Effector CD4-positive, alpha-beta T cell (primary cell): ENCODE measurements at places on chromosomes 1 and 21.

GRCh38 chr21:35933466-35933865, 126.9 kb downstream of the SETD4 start:
- no peak for DNase-seq

DNA sequence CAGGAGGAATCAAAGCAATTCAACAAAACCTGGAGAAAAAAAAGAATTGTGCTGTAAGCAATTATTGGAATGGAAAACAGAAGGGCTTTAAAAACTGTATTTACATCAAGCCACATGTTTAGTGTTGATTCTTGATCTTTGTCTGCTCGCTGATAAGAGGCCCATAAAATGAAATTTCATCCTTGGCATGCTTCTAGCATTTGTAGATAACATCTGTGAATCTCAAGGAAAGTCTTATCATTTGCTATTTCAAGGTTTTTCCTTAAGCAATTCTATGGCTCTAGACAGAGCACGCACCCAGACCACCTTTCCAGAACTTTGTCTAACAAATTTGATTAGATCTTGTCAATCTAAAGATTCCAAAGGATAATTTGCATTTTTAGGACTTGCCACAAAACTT, 181.0 kb upstream of the FGGY start:
- no peak for DNase-seq

DNA sequence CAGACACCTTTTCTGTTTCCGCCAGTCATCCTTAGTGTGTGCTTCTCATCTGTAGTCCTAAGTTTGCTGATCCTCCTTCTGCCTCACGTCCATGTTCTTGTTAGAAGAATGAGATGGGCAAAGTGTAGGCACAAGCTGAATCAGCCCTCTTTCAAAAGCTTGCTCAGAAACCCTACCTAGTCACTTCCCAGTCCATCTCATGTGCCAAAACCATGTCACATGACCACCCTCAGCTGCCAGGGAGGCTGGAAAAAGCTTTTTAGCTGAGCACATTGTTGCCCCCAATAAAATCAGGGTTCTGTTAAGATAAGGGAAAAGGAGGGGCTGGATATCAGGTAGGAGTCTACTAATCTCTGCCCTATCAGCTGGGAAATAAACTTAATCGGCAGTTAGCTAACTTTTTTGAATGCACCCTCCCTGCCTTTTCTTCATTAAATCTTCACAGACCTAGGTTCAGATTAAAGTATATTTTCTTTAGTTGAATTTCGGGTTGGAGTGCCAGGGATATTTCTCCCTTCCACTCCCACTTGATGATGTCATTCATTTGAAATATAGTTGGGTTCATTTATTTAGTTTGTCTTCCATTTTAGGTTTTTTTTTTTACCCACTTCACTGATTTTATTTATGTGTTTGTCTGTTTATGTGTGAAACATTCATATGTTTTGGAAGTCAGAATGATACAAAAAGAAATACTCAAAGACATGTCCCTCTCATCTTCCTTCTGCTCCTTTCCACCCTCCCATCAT, 129.2 kb downstream of the ROR1 start:
- DNase-seq = no peak

DNA sequence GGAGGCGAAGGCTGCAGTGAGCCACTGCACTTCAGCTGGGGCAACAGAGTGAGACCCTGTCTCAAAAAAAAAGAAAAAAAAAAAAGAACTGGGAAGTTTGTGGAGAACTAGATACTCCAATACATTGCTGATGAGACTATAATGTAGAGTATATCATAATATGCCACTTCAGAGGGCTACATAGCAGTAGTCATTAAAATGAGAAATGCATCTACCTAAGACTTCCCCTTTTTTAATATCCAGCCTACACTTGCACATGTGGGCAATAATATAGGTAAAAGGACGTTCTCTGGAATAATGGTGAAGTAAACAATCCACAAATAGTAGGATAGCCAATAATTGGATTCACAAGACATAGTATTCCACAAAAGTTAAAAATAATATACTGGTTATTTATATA, 311.0 kb downstream of the HLX start:
- DNase-seq = no peak

DNA sequence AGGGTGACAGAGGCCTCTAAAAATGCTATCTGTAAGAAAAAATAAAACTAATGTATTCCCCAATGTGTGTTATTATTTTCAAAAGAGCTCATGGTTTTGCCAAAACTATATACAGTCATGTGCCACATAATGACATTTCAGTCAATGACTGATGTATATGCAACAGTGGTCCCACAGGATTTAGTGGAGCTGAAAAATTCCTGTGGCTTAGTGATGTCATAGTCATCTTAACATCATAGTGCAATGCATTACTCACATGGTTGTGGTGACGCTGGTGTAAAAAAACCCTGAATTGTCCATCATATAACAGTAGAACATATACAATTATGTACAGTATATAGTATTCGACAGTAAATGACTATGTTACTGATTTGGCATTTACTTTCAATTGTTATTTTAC, 172.4 kb downstream of the CACNA1E start:
- no peak for DNase-seq

DNA sequence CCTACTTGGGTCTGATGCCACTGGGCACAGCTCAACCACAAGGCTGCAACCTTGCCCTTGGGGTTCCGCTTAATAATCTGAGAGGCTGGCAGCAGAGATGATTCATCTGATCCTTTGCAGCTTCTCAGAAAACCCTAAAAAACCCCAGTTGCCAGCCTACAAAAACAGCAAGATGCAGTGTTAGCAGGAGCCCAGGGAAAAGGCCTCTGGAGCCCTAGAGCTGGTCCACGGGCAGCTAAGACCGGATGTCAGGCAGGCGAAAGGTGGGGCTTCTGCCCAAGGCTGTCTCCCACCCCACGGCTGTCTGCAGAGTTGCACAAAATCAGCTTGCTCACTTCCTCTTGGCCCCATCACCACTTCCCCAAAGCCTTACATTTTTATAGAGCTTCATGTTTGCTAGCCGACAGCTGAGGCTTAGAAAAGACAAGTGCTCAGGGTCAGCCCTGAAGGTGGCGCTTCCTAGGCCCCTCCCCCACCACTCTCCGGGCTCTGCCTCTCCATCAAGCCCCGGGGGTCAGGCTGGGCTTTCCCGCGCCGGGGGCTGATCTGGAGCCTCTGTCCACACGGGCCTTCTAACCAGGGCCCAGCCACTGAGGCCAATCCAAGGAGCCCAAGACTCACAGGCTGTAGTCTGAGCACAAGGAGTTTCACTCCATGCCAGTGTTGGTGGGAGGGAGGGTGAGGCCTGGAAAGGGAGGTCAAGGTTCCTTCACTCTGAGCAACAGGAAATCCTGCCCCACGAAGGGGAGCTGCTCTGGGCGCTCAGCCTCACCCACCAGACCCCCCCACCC, 4.2 kb upstream of the ADORA3 start:
- peak; percentile 36 for DNase-seq

DNA sequence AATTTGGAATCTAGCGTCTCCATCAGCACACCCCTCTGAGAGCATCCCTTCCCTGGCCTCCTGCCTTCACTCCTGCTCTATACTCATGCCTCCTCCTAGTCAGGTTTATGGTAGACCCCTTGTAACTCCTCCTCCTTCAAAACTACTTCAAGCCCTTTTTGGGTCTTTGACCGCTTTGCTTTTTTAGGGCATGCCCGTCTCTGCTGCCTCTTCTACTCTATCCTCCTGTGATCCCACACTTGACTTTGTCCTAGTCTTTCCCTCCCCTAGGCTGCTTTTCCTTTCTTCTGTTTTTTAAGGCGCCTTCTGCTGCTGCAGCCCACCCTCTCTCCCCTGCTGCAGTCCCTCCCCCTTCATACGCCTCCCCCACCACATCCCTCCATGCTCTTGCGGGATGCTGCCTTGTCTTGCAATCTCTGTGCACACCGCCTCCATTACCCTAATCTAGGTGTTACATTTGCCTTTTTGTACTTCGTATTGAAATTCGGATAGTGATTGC, 1.5 kb downstream of the SNX27 start:
- no peak for DNase-seq

- peak; percentile 26 for DNase-seq
Observed at GRCh38 chr1:55217226-55217986, 2.2 kb upstream of the USP24 start.

DNA sequence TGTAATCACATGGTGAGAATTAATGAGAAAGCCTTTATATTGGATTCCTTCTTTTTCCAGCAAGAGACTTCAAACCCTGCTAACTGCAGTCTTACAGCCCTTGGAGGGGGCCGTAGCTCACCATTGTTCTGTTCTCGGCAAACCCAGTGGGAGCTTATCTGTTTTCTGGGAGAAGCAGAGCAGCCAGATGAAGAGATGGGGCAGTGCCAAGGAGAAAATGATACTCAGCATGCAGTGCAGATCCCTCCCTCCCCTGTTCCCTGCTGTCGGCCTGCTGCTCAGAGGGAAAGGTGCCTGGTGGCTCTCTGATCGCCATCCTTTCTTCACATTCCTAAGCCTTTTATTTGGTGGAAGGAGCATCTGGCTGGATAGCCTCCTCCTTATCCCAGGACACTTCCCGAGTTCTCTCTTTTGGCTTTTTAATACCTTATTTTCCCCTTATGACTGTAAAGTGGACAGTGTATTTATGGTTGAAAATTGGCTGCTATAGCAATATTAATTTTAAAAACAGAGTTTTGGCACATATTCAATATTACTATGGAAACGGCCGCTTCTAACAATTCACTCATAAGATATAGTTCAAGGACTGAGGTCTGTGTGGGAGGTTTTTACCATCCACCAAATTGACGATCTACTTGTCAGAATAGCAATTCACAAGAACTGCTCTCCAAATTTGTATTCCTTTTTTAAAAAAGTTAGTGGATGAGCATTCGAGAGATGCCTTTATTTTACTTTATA, 203.4 kb downstream of the CRB1 start:
- DNase-seq = no peak

DNA sequence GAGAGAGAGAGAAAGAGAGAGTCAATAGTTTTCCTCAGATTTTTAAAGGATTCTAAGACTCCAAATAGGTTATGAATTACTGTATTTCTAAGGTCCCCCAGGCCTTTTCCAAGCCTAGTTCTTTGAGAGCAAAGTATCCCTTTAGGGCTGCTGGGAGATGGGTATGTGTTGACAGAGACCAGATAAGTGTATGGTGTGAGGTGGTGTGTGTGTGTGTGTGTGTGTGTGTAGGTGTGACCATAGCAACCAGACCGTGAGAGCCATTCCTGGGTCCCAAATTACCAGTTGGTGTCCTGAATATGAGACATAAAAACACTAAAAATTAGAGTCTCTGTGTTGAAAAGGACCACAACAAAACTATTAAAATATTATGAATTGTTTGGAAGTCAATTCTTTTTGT, 41.7 kb upstream of the DNAJC6 start:
- no peak for DNase-seq
